Fibroblast of the aortic adventitia (primary cell): ENCODE measurements at places on chromosomes 2 and 18. TPM values are rescaled to one million over a fixed set of nuclear protein-coding genes. Genes with fewer than 3 reads are reported as not detected.

Gene COL4A3
- 0.08 and 1.3 TPM in 2 replicates for total RNA-seq

Gene KIAA2012
- not detected in 2 replicates for total RNA-seq

Gene SERPINB4
- not detected in 2 replicates for total RNA-seq

Gene OSR1
- total RNA-seq: 35.8 and 117 TPM in 2 replicates

Gene FOXI3
- total RNA-seq: not detected in 2 replicates

Gene UGT1A8
- 0.09 TPM in 1 of 2 replicates, not detected in the other for total RNA-seq

Gene SULT1C4
- total RNA-seq: 0.33 TPM in 1 of 2 replicates, not detected in the other

Gene THADA
- 34.6 and 54.9 TPM in 2 replicates for total RNA-seq

Gene NUP35
- total RNA-seq: 4.4 and 22.3 TPM in 2 replicates

Gene ALK
- total RNA-seq: 0.27 and 0.82 TPM in 2 replicates
